ENCODE measurements at places on chromosomes 3 and 15.

GRCh38 chr3:136626493-136626892, 125.7 kb downstream of the STAG1 start:
- DNase-seq, result no peak

DNA sequence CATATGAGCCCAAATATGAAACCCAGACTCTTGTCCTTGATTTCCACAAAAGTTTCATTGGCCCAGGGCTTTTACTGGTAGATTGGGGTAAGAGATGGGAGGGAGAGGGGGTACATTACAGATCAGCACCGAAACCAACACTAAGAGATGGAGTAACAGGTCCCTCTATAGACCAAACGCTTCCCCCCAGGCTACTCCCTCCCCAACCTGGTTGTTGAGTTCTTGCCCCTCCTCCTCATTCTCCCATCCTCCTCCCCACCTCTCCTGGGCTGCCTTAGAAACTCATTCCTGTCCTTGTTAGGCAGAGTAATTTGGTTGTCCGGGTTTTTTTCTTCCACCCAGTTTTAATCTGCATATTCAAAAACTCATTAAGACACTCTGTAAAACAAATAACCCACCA, 74.1 kb downstream of the MESD start:
- DNase-seq, result no peak

DNA sequence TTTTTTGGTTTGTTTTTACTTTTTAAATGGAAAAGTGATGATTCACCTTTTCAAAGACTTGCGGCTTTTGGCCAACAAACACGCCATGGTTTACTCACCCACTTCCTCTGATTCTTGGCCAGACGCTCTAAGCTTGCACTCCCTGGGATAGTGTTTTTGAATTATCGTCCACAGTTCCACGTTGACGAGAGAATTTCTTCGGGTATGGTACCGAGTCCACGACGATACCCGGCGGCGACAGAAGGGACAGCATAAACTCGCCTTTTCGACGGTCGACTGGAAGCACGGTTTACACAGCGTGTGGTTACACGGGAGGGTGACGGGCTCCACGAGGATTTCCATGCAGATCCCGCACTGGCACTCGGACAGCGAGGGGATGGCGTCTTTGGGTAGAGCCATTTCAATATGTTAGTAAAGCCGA, 783 bp downstream of the RNF168 start:
- peak; percentile 81 for DNase-seq

DNA sequence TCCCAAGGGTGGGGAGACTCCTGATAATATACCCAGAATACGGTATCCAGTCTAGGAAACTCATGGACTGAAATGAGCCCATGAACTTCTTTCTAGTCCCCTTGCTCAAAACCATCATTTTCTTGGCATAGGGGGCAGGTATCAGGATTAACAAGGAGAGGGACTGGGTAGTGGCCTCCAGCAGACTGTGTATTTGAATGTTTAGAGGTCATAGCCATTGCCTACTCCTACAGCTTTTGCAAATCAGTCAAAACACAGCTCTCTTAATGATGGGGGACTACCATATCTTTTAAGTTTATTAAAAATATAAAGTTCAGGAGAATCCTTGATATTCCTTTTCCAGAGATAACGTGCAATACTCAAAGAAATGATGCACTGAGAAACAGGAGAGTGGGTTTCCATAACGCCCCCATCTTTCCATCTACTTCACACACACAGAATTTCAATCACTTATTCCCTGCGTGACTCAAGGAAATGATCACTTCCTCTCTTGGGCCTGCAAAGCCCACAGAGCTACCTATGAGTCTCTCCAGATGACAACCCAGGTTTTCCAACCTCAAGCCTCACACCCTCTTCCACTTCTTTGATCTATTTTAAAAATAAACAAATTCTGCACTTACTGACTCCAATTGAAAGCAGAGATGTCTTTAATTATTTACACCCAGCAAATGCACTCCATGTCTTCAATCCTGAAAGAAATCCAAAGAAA, 584.0 kb upstream of the LMCD1 start:
- no peak for DNase-seq

- DNase-seq, result no peak
Observed at GRCh38 chr15:68672781-68673205, 94.0 kb downstream of the CORO2B start.

DNA sequence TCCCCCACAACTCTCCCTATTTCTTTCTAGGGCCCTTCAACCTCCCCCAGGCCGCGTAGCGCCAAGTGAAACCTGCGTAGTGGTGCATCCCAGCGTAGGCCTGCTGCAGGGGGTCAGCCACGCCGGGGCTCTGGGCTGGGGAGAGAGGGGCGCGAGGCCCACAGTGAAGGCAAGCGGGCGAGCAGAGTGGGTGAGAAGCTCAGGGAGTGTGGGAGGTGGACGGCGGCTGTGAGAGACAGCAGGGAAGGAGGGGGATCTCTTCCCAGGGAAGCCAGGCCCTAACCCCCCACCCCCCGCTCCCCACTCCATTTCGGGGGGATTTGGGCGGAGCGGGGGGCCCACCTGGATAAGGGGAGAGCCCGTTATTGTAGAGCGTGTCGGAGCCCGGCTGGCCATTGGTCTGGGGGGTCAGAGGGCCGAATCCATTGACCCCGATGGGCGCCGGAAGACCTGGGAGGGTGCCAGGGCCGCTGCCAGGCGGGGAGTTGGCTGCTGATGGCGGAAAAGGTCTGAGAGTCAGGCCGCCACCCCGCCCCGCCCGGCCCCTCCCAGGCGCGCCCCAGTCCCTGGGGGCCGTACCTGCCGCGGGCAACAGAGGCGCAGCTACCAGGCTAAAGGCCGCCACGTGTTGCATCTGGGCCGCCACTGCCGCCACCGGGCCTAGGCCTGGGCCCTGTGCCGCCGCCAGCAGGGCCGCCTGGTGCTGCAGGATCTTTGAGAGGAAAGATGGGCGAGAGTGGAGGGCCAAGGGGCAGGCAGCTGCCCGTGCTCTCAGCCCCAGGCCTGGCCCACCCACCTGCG, 16.6 kb upstream of the PARP6 start:
- no peak for DNase-seq

GRCh38 chr3:111712294-111713167, 117.4 kb upstream of the ZBED2 start:
- no peak for DNase-seq

DNA sequence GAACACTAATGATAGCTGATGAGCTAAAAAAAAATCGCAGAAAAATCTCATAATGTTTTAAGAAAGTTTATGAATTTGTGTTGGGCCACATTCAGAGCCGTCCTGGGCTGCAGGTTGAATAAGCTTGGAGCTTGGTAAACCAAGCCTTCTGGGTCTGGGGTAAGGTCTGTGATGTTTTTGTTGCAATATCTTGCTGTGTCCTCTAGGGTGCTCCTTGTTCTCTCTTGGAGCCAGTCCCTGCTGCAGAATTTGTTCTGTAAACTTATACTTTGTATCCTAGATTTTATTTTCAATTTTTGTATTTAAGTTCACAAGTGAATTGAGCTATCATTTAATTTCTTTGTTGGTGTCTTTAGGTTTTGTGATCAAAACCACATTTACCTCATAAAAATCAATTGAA, 143.7 kb downstream of the NR1D2 start:
- DNase-seq, result no peak

DNA sequence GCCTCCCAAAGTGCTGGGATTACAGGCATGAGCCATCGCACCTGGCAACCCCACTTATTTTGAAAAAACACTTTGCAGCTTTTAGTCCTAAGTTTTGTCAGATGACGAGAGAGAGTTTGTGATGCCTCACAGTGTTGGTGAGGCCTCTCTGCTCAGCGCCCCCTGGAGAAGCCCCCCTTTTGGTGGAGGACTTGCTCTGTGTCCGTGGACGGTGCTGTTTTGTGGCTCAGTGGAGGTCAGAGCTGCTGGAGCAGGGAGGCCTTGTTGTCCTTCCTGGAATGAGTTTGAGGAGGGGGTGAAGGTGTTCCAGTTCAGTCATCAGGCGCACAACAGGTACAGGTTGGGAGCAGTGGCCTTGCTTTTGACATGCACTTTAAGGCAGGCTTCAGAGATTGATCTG, 58.0 kb downstream of the PGPEP1L start:
- DNase-seq, result no peak

- no peak for DNase-seq
Observed at GRCh38 chr3:30659270-30660130, 53.1 kb downstream of the TGFBR2 start.

- DNase-seq, result no peak
Observed at GRCh38 chr15:67957435-67958132, 96.5 kb upstream of the PIAS1 start.

DNA sequence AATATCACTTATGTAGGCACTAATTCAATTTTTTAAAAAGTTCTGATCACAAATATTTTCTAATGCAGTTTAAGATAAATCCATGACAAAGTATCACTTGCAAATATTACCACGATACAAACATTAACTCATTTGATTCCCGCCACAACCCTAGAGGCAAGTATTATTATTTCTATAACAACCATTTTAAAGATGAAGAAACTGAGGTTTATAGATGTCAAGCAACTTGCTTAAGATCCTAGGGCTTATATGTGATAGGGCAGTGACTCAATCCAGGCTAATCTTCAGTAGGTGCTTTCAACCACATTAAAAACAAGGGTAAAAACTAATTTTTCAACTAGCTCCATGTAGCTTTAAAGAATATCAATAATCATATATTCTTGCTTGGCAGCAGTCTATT, 1.7 kb downstream of the DYNC1LI1 start:
- DNase-seq, result no peak

GRCh38 chr15:58546066-58546591, 114.3 kb downstream of the LIPC start:
- DNase-seq, result no peak

- DNase-seq, result no peak
Observed at GRCh38 chr3:54817628-54818027, 110.2 kb downstream of the LRTM1 start.

GRCh38 chr3:157201648-157202278, 41.8 kb upstream of the CCNL1 start:
- DNase-seq, result no peak

DNA sequence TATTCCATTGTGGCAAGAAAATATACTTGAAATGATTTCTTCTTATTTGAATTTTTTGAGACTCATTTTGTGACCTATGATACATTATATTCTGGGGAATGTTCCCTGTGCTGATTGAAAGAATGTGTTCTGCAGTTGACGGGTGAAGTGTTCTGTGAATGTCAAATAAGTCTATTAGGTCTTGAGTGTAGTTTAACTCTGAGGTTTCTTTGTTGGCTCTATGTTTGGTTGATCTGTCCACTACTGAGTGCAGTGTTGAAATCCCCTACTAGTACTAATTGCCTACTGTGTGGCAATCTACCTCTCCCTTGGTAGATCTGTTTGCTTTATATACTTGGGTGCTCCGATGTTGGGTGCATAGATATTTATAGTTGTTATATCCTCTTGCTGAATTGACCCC, 46.3 kb upstream of the VEPH1 start:
- no peak for DNase-seq

DNA sequence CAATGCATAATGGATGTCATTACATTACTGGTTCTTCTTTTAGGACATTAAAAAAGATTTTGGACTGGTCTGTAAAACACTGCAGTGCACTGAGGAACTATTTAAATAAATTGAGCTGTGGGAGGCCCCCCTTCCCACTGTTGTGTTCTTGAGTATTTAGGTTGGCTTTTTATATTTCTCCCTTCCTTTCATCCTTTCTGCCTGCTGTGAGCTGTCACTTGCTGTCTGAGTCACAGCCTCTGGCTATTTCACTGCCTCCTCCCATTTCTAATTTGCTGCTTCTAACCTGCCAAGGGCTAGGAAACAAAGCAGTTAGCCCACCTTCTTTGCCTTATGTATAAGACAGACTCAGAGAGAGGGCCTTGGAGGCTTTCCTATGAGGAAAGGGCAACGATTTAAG, 89.0 kb upstream of the FNDC3B start:
- no peak for DNase-seq

DNA sequence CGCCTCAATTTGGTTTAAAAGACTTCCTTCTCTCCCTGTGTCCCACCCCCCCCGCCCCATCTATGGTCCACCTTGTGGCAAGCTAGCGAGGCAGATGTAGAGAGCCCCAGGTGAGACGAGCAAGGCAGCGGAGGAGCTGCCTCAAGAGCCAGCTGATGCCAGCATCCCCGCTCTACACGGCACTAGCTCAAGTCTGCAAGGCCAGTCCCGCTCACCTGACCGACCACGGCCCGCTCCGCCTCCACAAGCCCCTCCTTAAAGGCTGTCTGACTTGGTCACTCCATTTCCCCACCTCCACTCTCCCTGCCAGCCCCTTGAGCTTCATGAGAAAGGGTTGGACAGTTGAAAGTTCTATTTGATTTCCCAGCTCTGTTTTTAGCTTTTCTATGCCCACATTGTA, 56.2 kb upstream of the IGF1R start:
- no peak for DNase-seq

DNA sequence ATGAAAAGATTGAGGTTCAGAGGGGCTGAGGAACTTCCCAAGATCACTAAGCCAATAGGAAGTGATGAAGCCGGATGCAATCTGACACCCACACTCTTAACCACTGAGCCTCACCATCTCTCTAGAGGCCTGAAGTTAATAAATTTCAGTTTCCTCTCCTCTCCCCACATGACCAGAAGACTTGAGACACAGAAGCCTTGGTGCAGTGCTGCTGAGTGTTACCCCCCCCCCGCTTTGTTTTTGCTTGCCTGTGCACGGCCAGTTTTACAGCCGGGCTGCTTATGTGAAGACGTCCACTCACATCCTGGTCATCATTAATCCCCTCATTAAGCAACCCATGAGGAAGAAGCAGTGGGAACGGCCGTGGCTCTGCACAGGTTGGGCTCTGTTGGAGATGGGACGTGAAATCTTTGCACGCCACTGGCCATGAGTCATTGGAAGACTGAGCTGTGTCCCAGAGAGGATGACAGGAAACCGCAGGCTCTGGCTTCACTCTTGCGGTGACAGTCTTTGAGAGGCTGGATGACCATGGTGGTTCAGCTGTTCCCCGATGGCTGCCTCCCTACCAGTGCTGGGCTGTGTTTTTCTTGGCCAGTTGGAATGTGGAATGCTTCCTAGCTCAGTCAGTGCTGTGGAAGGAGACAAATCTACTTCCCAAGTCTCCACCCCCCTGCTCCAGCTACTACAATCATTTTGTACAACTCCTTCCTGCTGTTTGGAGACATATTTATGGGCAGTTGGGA, 232.6 kb upstream of the LRTM1 start:
- DNase-seq, result no peak

- no peak for DNase-seq
Observed at GRCh38 chr3:171712171-171712938, 97.9 kb downstream of the PLD1 start.

DNA sequence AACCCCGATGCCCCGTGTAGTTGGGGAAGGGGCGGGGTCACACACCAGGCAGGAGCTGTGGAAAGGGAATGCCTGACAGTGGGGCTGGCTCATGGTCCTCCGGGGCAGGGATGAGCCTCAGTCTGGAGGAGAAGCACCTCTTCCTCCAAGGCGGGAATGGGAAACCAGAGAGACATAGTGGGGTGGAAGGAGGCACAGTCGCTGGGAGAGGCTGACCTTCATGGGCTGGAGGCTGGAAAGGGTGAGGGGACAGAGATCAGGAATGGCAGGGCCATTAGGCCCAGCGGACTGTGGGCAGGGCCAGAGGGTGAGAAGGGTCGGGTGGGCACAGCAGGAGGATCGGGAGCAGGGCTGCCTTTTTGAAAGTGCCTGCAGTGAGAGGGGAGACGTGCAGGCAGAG, 65.8 kb upstream of the LINGO1 start:
- DNase-seq, result no peak

GRCh38 chr15:56653107-56653506, 80.2 kb downstream of the ZNF280D start:
- no peak for DNase-seq

Measured in CD4-positive, alpha-beta T cell (primary cell).